Stimulated activated CD4-positive, alpha-beta T cell treated with anti-CD3 and anti-CD28 coated beads, Interleukin-4, amount 100 ng/mL, for 48 hours (primary cell): ENCODE measurements at places on chromosomes 5 and 9.

DNA sequence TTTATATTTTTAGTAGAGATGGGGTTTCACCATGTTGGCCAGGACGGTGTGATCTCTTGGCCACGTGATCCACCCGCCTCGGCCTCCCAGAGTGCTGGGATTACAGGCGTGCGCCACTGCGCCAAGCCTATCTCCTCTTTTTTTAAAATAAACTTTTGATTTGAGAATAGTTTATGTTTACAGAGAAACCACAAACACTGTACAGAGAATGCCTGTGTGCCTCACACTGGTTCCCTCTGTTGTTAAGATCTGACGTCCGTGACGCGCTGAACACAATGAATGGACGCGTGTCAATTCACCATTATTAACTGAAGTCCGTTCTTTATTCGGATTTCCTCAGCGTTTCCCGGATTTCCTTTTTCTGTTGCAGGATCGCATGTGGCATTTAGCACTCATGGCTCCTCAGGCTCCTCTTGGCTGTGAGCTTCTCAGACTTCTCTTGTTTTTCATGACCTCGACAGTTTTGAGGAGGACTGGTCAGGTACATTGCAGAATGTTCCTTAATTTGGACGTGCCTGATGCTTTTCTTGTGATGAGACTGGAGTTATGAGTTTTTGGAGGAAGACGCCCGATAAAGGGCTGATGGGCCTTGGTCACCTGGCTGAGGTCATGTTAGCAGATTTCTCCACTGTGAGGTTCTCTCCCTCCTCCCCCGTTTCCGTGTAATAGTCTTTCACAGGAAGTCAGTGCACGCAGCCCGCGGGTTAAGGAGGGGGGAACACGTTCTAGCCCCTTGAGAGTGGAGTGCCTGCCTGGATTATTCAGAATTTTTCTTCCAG, 69.6 kb downstream of the ANKRD33B start:
- no peak for DNase-seq

DNA sequence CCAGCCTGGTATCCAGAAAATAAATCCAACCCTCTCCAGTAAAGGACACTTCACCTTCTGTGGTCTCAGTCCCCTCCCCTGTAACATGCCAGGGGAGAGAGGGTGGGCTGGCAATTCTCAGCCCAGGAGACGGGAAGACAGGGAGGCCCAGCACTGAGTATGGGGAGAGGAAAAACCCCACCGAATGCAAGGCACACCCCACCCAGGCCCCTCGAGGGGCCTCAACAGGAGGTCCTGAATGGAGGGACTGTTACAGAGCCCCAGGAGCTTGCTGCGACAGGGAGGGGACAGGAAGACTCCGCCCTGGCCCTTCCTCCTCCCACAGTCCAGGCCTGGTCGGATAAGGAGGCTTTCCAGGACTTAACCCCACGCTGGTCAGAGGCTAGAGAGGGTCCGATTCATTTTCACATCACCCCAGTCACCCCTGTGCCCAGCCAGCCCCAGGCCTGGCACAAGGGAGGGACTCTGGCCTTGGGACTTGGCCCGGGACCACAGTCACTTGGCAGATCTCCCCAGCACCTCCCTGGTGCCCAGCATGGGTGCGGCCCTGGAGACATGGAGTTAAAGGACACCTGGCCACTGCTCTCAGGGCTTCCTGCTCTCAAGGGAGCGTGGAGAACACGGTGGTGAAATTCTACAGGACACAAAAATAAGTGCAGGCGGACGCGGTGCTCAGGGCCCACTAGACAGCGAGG, 44.9 kb upstream of the STXBP1 start:
- DNase-seq, result no peak

DNA sequence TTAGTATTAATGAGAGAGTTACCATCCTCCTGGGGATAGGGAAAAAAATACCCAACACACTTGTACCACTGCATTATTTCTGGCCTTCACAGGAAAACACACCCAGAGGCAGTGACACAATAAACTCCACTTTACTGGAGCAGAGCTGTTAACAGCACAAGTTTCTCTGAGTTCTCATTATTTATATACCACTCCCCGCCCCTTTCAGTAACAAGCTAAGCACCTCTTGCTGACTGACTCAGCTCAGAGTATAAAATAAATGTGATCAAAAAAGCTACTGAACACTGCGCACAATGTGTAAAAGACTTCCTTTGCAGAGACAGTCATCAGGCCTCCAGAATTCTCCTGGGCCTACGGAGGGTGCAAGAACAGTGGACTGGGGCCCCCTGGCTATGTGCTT, 21.6 kb downstream of the KLF9 start:
- DNase-seq, result no peak

DNA sequence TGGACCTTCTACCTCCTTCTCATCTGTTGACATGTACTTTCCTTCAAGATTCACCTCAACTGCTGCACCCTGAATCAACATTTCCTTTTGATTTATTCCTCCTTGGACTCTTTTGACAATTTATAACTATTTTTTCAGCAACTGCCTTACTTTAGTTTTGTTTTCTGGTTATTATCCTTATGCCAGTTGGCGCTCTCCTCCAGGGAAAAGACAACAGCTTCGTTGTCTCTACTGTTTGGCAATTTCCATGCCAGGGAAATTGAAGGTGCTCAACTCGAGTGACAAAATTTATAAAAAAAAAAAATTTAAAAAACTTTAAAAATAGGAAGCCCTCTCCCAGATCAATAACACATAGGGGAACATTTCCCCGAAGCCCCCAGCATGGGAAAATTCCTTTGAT, 549.2 kb upstream of the DMAC1 start:
- no peak for DNase-seq

- no peak for DNase-seq
Measured at GRCh38 chr9:134555094-134555650, 86.4 kb upstream of the COL5A1 start.
